ENCODE measurements at places on chromosomes 6 and 20.

GRCh38 chr20:62479656-62480055 is 3.9 kb upstream of the GATA5 start:
- DNase-seq: no peak

DNA sequence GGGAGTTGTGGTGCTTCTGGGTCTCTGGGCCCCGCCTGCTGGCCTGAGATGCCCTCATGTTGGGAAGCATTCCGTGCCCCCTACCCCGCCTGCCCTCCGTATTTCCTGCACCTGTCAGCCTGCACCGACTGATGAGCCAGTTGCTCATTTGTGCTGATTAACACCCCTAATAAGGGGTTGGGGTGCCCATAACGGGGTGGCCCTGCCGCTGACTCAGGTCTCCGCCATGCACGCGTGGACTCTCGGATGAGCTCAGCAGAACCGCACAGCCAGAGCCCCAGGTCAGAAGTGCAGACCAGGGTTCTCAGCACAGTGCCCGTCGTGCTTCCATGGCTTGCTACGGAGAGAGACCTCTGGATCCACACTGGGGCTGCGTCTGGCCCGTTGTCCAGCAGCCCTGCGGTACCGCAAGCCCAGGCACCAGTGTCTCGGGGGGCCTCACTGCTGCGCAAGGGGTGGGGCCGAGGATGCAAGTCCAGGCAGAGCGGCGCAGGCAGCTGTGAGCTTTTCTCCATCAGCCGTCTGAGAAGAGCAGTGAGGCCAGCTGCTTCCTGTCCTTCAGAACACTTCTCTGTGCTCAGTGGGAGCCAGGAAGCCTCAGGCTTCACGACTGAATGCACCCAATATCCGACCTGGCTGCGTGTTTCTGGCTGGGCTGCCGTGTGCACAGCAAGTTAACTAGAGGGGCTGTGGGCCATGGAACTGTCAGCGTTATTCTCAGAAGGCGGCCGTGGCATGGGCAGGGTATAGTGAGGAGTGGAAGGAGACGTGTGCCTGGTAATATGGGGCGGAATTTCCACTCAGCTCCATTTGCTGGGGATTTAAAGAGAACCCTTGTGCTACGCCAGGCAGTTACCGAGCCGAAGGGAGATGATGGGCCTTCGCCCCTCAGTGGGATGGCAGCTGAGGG is 18.6 kb downstream of the MTG2 start:
- DNase-seq: no peak

DNA sequence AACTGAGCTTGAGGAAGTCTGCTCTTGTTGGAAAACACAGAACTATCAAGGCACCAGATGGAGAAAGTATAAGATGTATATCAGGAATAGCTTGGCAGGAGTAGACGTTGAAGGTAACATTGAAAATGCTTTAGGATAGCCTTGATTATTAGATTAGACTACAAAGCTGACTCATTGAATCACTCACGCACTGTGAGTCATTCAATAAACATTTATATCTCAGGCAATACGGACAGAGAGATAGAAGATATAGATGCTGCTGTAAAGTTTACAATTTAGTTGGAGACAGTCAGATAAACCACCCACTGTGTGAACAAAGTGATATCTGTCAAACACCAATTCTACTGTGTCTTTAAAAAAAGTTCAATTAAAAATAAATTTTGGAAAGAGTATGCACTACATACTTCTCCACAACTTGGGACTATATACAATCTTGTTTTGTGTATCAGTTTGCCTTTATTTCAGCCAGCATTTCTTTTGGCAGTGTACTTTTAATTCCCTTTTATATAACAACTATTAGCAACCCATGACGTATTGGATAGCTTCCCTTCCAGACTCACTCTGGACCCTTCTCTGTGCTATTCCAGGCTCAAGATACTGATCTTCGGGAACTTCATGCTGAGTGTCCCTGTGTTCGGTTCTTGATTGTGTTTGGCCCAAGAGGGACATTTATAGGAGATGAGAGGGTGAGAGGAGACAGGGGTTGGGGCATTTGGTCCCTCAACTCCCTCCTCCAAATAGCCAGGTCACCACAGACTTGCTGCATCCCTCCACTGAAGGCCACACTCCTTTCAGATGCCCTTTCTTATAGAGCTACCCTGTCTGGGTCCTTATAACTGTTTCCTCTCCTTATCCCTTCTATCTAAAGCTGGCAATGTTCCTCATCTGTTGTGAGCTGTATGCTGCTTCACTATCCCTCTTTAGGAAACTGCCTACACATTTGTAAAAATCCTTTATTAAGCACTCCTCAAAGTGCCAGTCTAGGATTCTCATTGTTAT is 176.6 kb upstream of the PTPRK start:
- no peak for DNase-seq

DNA sequence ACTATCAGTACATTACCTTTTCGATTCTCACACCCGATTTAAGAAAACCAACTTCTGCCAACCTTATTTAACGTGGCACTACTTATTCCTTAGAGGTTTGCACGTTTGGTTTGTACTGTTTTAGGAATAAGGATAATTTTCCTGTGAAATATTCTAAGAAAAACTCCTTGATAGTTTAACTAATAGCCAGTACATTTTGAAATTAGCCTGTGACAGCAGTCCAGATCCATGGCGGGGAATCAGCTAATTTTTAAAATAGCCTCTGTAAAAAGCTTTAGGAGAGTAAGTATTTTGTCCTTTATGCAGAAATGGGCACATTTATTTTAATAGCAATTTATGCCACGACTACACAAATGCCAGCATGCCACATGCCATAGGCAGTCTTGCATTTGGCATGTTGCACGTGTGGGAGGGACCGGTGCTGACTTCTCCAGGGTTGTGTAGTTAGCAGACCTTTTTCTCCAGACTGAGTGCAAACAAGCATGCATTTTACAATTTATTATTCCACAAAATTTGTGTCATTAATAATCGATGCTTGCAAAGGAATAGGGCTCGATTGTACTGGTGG is 6.2 kb downstream of the FOXC1 start:
- no peak for DNase-seq

DNA sequence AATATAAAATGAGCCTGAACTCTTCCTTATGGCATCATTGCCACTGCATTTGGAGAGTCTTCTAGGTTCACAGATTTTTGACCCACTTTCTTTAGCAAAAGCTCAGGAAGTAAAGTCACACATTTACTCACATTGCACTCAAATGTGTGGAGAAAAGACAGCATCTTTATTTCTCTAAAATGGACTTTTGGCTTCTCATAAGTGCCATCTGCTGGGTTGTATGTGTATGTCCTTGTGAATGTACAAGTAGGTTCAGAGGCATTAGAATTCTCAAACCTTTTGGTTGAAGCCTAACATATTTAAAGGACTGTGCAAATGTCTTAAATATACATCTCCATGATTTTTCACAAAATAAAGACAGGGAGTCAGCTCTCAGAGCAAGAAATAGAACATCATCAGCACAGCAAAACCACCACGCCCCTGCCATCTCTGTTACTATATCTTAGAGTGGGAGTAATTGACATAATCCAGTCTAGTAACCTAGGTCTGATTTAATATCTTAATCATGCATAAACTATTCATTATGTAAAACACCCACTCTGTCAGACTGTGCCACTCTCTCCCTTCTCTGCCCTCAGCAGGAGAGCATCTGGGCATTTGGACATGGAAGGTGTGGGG is 42.2 kb upstream of the SPTLC3 start:
- no peak for DNase-seq

DNA sequence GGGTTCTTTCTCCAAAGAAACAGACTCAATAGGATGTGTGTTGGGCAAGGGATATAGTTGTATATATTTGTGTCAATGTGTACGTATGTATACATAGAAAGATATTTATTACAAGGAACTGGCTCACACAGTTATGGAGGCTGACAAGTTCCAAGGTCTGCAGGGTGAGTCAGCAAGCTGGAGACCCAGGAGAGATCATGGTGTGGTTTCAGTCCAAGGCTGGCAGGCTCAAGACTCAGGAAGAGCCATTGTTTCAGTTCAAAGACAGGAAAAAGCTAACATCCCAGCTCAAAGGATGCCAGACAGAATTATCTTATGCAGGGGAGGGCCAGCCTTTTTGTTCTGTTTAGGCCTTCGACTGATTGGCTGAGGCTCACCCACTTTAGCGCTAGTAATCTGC is 89.9 kb upstream of the RALGAPA2 start:
- DNase-seq: no peak

GRCh38 chr20:944774-945410 is 28.8 kb upstream of the ANGPT4 start:
- DNase-seq: no peak

- no peak for DNase-seq
Measured at GRCh38 chr6:116265041-116265829, 11.4 kb upstream of the TSPYL4 start.
